ENCODE measurements at places on chromosomes 2 and 18.

GRCh38 chr2:214264171-214264570, 146.7 kb upstream of the VWC2L start:
- no peak for DNase-seq

DNA sequence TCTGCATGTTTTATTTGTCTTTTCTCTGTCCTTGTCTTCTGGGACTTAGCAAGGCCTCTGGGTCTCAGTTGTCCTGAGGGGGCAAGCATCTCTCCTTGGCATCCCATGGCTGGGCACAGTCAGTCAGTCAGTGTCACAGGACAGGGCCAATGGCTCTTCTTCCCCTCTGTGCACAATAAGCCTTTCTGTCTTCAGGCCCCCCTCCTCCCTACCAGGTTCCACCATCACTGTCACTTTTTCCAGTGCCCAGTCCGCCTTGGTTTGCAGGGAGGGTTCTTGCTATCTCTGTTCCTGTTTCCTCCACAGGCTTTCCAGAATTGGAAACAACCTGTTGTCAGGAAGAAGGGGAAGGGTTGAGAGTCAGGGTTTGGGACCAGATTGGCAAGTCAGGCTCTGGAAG, 1.7 kb upstream of the VAMP5 start:
- DNase-seq: no peak

- no peak for DNase-seq
These were observed 1298.5 kb downstream of the SUCLG1 start for GRCh38 chr2:83160571-83160970.

DNA sequence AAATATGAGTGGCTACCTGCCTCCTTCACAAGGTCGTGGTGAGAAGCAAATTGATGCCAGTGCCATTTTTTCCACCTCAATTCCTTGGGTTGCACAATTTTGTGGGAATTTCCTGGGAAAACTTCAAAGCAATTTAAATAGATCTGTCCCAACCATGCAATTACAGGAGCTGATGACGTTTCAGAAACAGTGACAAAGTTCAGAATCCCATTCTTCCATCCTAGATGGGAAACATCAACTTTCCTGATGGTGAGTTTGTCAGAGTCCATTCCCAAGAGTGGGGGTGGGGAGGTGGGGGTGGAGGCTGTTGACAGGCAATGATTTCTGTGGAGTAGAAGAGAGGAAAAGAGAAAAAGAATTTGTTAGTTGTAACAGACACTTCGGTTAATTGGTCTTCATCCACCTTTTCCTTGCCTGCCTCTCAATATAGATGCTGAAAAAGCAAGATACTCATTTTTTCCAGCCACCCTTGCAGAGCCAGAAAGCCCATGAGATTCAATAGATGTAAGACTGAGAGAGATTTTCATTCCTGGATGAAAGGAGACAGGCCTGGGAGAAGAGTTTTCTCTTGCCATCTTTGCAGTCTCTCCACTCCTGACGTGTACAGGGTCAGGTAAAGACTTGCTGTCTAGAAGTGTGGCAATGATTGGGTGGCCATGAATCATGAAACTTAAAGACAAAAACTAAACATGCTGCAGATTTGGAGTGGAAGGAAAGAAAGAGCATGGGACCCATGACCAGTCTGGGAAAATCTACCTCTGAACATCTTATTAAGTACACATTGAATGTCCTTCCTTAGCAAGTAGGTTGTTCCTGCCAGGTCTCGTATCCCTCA, 47.3 kb downstream of the SOCS6 start:
- DNase-seq: no peak

- DNase-seq: no peak
These were observed 10.5 kb downstream of the PTMA start for GRCh38 chr2:231718799-231719198.

GRCh38 chr2:218908721-218909619, 28.3 kb downstream of the WNT10A start:
- peak; percentile 34 for DNase-seq

DNA sequence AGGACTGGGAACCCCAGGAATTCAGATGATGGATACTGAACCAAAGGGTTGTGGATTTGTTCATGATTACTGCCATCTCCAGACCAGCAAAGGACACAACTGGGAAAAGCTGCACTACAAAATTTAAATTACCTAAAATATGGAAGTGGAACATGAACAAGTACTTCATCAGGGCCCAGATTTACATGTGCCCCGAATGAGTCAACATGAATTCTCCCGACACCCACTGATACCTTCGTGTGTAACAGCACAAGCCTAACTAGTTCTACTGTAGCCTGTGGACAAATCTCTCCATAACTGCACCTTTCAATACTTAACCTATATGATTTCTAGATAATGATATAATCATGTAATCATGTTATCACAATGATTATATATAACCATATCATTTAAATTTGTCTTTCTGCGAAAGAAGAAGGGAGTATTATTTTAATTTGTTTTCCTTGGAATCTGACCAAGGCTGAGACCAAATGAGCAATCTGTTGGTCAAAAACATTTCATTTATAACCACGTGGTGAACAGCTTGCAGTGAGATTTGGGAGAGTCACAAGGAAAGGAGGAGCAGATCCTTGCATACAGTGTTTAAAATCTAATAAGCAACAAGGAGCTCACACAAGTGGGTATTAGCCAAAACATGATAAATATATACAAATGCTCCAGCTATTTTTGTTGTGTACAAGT, 70.5 kb downstream of the CACNB4 start:
- DNase-seq: no peak

- no peak for DNase-seq
These were observed 142.1 kb downstream of the USP34 start for GRCh38 chr2:61328707-61329251.

GRCh38 chr2:33086400-33087015, 139.8 kb downstream of the LTBP1 start:
- no peak for DNase-seq

DNA sequence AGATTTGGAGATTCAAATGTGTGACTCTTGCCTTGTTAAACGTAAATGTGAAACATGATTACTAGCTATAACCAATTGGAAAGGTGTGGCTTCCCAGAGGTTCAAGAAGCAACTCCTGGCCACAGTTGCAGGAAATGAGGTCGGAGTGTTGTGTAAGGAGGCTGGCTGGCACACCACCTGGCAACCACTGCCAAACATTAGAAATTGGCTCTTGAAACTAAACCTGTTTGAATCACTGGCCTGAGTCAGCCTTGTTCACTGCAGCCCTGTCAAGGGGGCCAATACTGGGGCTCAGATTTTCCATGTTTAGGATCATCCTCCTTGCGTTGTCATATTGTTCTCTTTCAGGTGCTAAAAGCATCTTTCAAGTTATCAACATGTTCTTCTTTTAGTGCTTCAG, 206.3 kb downstream of the ARL6IP6 start:
- DNase-seq: no peak

- DNase-seq: no peak
These were observed 7.5 kb upstream of the RNF144A start for GRCh38 chr2:6909431-6910385.

DNA sequence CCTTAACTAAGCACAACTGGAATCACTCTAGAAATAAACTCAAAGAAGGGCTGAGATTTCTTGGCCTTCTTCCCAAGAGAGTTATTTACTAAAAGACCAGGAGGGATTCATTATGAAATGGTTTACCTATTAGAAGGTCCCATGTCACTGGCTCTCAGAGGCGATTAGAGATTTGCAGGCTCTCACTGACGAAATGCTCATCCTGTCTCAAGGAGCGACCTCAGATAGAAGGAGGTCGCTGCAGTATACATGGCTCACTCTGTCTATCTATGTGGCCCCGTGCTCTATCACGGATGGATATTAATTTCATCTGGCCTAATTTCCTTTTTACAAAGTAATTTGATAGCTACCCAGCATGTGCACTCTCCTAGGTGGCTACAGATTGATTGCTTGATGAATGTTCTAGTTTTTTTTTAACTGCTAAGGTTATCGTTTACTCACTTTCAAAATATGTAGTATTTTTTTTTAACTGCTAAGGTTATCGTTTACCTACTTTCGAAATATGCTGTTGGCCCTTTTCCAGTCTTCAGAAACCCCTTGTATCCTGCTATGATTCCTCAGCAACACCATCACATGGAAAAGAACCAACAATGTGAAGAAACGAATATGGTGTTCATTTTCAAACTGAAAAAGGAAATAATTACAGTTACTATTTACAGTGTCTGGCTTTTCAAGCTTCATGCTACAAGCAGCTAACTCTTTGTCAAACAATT, 9.1 kb downstream of the SMIM21 start:
- no peak for DNase-seq

DNA sequence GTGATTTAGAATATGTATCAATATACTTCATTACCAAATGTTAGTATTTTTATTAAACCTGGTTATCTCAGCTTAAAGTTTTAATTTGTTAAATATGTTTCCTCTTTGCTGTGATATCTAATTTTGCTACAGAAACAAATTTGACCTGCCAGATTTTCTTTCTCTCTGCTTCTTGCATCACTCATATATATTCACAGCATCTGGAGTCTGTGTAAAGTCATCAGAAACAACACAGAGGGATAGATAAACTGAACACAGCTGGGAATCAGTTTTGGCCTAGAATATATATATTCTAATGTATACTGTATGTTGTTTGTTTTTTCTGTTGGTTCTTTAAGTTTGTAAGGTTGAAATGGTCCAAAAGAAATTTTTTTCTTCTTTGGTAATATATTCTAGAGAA, 8.5 kb downstream of the PSMD14 start:
- no peak for DNase-seq

DNA sequence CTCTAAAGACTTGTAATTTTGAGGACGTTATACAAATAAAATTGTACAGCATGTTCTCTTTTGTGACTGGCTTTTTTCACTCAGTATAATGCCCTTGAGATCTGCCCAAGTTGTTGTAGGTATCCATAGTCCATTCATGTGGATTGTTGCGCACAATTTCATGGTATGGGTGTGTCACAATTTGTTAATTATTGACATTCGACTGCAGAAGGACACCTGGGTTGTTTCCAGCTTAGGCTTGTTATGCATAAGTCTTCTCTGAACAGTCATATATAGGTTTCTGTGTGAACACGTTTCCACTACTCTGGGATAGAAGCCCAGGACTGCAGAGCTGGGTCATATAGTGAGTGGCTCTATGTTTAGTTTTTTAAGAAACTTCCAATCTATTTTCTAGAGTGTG, 800.8 kb upstream of the SALL3 start:
- DNase-seq: no peak

- DNase-seq: no peak
These were observed 272.4 kb downstream of the KCNE4 start for GRCh38 chr2:223324402-223324801.

DNA sequence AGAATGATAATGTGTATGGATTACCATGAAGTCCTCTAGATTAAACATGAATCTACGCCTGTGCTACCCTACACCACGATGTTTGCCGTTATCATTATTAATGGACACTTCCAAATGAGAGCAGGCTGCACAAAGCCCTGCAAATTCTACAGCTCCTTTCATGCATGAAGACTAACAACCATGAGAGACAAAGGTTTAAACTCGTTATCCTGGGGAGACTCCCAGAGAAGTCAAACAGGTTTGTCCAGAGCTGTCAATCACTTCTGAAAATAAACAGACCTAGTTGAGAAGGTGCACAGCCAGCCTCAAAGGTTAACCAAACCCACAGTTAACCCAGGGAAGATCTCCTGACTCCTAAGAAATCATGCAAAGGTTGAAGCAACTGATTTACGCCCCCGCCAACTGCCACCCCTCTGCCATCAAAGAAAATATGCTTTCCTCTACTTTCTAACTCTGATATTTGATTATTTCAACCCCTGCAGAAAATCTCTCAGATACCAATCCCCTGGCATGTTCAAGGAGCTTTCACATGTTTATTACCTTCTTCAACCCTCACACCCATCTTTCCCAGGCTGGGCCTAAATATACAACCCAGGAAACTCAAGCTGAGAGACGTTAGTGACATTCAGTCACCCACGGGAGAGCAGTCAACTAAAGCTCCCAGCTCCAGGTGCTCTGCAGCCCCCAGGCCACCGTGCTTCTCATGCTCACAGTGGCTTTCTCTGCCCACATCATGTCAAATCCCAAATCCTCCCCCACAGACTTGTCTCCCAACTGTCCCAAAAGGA, 35.9 kb downstream of the MYO5B start:
- DNase-seq: no peak

GRCh38 chr18:68441241-68441640, 273.7 kb downstream of the TMX3 start:
- no peak for DNase-seq

DNA sequence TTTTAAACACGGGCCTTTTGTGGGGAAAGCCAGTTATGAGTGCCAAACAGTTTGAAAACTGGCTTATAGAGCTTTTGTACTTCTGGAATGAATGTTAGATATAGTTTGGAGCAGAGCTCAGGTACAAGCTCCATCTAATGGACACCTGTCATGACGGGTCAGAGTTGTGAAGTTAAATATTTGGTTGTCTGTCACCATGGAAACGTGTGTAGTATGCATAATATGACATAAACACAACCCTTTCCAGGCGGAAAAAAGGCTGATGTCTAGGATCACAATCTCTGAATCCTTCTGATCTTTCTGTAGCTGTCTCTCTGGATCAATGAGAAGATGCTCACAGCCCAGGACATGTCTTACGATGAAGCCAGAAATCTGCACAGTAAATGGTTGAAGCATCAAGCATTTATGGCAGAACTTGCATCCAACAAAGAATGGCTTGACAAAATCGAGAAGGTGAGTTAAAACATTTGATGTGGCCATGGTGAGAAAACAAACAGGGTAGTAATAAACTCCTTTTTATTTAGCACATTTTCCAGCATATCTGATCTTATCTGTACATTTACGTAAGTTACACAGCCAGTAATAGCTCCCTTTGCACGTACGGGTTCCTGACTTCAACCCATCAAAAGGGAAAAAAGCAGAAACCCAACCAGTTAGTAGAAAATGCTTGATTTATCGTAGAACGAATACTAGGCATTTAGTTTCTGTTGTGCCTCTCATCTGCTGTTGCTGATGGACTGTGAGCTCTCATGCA, 80.6 kb upstream of the EML6 start:
- no peak for DNase-seq

GRCh38 chr2:231597014-231597611, 4.4 kb downstream of the TEX44 start:
- DNase-seq: no peak

DNA sequence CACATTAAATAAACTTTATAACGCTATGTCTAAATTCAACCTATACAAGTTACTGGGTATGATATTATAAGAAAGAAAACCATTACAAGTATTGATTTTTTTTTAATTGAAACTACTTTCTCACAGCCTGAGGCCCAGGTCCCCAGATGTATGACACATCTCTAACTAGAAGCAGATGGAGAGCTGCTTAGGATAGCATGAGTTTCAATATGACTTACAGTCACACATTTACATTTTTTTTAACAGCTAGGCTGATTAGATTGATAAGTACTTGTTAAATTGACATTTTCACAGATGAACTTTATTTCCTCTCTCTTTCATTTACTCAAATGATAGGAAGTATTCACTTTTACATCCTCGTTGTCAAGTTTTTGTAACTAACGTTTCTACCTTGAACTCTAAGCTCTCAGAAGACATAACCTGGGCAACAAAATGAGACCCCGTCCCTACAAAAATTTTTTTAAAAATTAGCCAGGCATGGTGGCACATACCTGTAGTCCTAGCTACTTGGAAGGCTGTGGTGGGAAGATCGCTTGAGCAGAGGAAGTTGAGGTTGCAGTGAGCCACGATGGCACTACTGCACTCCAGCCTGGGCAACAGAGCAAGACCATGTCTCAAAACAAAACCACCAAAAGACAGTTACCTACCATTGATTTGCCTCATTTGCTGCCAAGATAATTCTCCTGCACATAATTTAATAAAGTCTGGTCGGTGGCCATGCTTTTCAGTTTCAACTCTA, 52.4 kb downstream of the STK39 start:
- no peak for DNase-seq

GRCh38 chr2:181778621-181779201, 98.4 kb upstream of the NEUROD1 start:
- DNase-seq: no peak

- DNase-seq: no peak
These were observed 929 bp upstream of the CREG2 start for GRCh38 chr2:101388232-101388631.

All from esophagus squamous epithelium (tissue), 5 donors.